Thoracic aorta (tissue), 2 donors: ENCODE measurements at places on chromosomes 2 and 18.

GRCh38 chr18:9968081-9968848, 54.4 kb downstream of the VAPA start:
- no peak for DNase-seq

DNA sequence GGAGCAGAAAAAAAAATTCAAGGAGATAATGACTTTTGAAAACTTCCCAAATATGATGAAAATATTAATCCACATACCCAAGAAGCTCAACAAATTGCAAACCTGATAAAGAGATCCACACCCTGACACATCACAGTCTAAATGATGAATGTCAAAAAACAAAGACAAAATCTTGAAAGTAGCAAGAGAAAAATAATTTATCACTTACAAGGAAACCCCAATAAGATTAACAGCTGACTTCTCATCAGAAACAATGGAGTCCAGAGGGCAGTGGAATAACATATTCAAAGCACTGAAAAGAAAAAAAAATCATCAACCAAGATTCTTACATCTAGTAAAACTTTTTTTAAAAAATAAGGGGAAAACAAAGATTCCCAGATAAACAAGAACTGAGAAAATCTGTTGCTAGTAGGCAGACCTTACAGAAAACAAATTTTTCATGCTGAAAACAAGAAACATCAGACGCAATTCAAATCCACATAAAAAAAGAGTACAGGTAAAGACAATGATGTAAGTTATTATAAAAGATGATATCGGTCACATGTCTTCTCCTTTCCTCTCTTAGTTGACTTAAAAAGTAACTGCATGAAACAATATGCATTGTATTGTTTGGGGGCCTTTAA, 21.3 kb downstream of the SLC66A2 start:
- DNase-seq, result no peak

GRCh38 chr2:210287301-210287700, 27.7 kb downstream of the MYL1 start:
- no peak for DNase-seq

DNA sequence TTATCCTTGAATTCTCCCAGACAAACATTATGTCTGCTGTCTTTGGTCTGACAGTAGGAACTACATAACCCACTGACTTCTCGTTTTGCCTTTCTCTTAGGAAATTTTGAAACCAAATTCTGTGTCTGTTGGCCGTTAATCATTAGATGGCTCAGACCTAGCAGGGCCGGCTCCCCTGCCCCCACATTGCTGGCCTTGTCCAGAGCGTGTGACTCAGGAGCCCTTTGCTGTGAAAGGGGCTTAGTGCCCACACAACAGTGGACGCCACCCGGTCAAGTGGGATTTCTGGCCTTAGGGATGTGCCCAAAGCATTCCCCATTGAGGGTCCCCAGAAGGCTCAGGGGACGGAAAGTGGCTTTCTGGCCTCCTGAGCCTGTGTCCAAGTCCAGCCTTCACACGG, 137.5 kb downstream of the CTIF start:
- DNase-seq, result peak; percentile 5

DNA sequence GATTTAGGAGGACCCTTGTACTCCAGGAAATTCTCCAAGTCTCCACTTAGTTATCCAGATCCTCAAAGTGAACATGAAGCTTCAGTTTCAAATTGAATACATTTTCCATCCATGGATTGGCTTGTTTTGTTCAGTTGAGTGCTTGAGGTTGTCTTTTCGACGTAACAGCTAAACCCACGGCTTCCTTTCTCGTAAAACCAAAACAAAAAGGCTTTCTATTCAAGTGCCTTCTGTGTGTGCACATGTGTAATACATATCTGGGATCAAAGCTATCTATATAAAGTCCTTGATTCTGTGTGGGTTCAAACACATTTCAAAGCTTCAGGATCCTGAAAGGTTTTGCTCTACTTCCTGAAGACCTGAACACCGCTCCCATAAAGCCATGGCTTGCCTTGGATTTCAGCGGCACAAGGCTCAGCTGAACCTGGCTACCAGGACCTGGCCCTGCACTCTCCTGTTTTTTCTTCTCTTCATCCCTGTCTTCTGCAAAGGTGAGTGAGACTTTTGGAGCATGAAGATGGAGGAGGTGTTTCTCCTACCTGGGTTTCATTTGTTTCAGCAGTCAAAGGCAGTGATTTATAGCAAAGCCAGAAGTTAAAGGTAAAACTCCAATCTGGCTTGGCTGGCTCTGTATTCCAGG, at the start of gene CTLA4:
Gene CTLA4 (plus strand): TSS at position 211 of the 640 bp plus-strand sequence. CDS start 172 bp downstream, at position 383.
- no peak for DNase-seq

DNA sequence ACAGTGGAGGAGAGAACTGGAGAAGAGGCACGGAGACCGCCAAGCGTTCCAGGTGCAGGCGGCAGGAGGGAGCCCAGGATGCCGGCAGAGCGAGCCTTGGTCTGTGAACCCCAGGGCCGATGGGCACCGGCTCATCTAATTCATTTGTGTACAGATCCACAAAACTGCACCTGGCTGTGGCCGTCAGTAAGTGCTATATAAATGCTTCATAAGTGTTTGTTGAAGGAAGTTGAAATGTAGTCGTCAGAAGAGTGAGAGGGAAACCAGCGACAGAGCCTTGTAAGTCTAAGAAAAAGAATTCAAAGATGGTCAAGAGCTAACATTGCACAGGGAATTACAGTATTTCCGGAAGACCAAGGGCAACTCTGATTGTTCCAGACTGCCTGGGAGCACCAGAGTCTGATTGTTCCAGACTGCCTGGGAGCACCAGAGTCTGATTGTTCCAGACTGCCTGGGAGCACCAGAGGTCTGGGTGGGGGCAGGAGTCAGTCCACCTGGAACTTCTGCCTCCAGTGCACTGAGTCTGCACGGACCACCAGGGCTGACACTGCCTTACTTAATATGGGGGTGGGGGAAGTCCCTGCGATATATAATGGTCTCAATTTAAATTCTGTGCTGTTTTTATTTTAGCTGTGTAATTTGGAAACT, 112.3 kb downstream of the BCL2 start:
- no peak for DNase-seq

- DNase-seq, result no peak
Observed at GRCh38 chr2:237319086-237319820, 94.7 kb downstream of the COL6A3 start.

DNA sequence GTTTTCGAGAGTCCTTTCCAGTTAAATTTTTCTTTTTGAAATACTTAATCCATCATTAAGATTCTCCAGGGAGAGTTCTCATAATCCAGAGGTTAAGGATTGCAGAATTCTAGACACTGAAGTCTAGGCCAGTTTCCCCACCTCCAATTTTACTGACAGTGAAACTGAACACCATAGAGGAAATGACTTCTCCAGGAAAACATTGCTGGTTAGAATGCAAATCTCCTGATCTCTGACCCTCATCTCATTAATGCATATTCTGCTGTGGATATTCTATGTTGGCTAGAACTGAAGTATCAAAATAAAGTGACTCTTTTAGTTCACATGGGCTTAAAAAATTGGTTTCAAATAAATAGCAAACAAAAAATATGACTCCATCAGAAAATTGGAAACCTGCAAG, 105.8 kb upstream of the UGP2 start:
- no peak for DNase-seq

- no peak for DNase-seq
Observed at GRCh38 chr2:142973160-142973821, 95.8 kb downstream of the KYNU start.

DNA sequence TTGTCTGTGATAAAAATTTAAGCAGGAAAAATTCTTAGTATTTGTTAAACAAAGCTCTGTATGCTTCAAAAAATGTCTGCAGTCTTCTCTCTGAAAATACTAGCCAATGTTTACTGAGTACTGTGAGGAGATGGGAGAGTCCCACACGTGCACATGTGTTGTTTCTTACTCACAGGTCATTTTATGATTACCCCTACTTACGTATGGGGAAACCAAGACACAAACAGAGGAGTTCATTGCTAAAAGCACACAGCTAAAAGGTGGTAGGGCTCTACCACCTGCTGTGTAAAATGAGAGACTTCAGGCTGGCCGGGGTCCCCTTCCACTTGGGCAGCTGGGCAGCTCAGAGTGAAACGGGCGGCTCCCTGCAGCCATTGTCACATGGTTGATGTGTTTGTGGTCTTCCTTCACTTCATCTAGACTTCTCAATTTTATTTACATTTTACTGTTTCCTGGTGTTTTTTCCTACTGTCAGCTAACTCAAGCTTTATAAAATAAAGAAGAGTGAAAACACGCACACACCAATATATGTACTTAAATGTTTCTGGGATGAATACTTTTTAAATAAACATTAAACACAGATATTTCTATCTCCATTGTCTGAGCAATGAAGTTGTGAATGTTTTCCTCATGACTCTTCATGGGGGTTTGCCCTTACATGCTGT, 71.2 kb downstream of the MBP start:
- no peak for DNase-seq

- no peak for DNase-seq
Observed at GRCh38 chr2:130765464-130765863, 10.1 kb downstream of the AMER3 start.

DNA sequence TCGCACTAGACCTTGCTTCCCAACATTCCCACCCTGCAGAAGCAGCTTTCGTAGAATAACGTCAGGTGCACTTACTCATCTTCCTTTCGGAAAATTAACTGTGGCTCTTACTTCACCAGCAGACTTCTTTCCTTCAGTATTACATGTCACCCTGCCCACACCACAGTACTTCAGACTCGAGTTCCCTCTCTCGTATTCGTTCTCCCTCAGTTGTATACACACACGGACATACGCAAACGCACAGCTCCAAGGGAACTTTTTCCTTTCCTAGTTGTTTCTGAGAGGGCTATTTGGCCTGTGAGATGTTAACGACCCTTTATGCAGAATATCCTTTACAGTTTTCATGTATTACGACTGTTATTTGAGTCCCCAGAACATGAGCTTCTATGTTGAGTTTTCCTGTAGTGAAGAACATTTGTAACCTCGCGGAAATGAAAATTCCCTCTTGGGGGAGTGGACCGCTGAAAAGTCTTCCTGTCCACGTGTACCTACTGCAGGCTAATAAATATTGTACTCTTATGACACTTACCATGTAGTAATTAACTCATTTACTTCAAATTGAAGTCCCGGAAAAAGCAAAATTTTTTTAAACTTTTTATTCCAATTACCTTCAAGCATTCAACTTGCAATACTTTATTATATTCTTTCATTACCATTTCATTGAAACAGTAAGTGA, 908 bp downstream of the ERLEC1 start:
- no peak for DNase-seq

DNA sequence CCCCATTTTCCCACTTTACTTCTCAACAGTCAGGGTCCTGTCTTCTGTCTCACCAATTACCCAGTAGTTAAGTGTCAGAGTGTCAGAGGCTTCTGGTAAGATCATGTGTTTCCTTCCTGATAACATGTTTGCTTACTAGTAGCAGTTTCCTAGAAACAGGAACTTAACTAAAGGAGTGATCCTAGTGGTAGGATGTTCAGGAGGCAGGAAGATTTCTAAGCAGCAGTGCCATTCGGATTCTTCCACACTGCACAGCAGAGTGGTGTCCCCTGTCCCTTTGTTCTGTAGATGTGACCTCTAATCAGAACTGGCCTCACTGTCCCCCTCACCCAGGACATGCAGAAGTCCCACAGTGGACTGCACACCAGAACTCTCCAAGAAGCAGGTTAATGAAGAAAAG, 221.8 kb upstream of the OSR1 start:
- DNase-seq, result no peak
